DMS 273 treated with DMSO at 0.1 percent for 48 hours (cell line): ENCODE measurements at places on chromosomes 6 and 20.

DNA sequence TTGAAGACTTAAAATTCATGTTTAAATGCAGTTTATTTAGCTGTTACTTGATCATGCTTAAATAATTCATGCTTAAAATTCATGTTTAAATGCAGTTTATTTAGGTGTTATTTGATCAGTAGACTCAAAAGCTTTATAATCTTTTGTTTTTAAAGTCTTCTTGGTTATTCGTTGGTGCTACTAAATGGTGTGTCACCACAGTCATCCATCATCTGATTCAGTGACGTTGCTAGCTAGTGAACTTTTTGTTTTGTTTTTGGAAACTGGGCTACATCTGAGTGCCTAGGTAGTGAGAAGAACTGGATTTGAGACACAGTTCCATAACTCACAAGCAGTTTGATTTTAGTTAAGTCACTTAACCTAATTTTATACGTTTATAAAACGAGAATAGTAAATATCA lies 20.9 kb downstream of the SCAF8 start:
- no peak for DNase-seq

- DNase-seq, result no peak
Measured at GRCh38 chr6:79750806-79751205, 119.7 kb downstream of the SH3BGRL2 start.

DNA sequence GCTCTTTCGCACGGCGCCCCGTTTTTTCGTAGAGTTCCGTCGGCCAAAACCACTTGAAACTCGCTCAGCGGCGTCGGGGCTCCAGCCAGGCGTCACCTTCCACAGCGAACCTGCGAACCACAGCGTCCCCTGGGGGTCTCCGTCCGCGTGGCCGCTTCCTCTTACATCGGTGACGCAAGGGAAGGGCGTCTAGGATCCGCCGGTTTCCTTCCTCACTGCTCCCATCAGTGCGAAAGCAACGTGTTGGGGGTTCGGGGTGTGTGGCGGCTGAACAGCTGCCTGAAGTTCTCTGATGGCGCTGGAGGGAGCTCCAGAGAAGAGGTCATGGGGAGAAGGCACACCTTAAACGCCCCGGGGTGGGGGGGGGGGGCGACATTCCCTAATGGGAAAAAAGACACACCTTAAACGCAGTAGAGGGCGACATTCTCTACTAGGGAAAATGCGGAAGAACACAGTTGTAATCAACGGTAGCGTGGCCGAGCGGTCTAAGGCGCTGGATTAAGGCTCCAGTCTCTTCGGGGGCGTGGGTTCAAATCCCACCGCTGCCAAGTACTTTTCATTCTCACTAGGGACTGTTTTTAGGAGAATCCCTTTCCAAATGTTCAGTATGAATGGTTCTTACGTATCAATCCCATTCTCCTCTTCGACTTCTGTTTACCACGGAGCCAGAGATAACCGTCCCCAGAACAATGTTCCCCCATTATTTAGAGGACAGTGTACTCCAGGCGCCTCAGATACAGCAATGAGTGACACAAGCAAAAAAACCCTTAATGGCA lies 16.4 kb downstream of the ZNF311 start:
- no peak for DNase-seq

- DNase-seq, result no peak
Measured at GRCh38 chr6:48736501-48737206, 625.7 kb upstream of the PTCHD4 start.

- no peak for DNase-seq
Measured at GRCh38 chr20:10040070-10040975, 5.5 kb downstream of the ANKEF1 start.

DNA sequence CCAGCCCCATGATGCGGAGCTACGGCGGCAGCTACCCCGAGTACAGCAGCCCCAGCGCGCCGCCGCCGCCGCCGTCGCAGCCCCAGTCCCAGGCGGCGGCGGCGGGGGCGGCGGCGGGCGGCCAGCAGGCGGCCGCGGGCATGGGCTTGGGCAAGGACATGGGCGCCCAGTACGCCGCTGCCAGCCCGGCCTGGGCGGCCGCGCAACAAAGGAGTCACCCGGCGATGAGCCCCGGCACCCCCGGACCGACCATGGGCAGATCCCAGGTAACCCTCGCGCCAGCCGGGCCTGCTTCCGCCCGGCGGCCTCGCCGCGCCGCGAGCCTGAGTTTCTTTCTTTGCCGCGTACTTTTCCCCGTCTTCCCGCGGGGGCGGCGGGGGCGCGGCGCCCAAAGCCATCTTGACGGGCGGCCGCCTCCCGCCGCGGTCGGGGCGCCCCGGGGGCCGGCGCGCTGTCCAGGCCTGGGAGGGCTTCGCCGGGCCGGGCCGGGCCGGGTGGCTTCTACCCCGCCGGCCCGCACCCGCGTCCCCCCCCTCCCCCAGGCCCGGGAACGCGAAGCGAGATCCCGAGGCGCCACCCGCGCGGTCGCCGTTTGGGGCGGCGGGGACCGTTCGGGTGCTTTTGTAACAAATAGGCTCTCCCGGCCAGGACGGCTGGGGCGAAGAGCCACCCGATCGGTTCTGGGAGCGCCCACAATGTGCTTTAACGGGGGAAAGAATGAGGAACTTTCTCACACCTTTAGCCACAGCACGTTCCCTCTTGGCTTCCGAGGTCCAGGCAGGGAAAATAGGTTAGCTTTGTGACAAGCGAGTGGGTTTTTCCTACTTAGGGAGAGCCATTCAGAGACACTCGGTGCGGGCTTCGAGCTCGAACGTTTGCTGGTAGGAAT lies 2.3 kb downstream of the ARID1B start:
- no peak for DNase-seq
